ENCODE measurements at places on chromosomes 3 and 15.

DNA sequence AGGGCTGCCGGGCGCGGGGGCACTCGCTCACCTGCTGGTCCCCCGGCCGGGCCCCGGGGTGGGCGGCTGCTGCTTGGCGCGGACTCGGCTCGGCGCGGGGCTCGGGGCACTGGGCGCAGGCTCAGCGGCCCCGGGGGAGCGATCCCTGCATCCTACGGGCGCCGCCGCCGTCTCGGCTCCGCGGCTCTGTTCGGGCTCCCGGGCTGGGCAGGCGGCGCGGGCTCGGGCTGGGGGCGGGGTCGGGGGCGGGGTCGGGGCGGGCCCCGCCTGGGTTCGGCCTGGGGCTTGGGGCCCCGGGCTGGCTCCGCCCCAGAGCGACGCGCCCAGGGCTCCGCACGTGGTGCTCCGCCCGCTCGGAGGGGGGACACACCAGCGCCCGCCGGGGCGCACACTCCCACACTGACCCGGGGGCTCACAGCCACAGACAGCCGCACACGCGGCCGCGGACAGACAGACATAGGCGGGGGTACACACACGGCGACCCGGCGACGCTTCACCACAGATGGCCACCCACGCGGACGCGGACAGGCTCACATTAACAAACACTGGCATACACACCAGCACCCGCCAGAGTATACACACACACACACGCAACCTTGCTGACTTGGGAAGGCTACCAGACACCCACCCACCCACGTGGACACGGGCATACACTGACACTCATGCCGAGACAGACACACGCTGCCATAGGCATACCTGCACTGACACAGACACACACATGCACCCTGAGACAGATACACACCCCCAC lies at the start of gene SCN5A:
SCN5A (minus strand) TSS at position 188 of the 748 bp plus-strand sequence. CDS start 16,380 bp downstream, outside the sequence.
- H3K36me3 ChIP-seq: no peaks in the 10 kb centered on the region
- H3K27me3 ChIP-seq: peaks cover 10% of the 10 kb centered on the region
- H3K27ac ChIP-seq: no peak within 1 kb of the TSS
- peak within 1 kb of the TSS; percentile 91 for H3K4me3 ChIP-seq

DNA sequence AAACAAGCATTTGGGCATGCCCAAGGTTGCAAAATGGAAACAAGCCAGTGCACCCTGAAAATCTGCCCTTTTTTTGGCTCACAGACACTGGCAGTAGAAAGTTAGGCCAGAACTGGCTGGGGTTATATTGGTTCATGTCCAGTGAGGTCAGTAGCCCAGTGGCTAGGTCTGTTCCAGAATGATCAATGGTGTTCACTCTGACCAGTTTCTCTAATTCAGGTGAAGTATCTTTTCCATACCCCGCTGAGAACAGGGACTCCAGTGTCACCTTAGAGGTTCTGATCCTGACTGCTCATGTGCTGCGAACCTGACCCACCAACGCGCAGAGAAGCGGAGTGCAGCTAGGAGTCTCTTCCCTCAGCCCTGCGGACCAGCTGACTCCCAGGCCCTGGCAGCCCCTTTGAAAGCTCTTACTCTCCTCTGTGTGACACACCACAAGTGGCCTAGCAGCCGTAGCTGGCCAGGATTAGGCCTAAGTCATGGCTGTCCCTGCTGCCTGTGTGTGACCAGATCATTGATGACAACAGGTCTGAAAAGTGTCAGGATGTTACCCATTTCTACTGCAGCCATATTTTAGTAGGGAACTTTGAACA lies 123.5 kb downstream of the GHSR start:
- no peaks in the 10 kb centered on the region for H3K4me1 ChIP-seq
- H3K27ac ChIP-seq: no peak overlapping the region
- no peaks in the 10 kb centered on the region for H3K36me3 ChIP-seq
- H3K4me3 ChIP-seq: no peak overlapping the region
- no peak for DNase-seq

DNA sequence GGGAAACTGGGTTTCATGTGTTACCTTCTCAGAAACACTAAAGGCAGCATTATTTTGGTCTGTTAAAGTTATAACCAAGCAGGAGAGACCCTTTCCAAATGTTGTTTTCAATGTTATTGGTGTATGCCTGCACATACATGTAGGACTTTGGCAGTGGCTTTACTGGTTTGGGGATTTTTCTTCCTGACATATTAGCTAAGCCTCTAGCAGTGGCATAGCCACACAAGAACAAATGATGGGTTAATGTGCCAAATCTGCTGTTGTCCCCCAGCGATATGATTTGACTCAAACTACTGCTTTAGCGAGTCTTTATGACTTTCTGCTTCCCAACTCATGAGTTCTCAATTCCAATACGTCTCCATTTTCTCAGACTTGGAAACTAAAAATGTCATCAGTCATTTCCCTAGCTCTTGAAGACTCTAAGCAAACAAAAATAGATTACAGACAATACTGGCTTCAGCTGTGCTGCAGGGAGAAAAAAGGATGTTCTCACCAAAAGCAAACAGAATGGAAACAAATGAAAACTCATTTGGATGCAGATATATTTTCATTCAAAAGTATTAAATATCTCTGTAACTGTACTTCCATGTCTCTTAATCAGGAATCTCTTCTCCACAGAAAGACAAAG lies 29.6 kb downstream of the TPM1 start:
- H3K4me1 ChIP-seq: peaks cover 6% of the 10 kb centered on the region
- H3K27ac ChIP-seq: no peak overlapping the region
- no peak for DNase-seq
- H3K36me3 ChIP-seq: peaks cover 19% of the 10 kb centered on the region

DNA sequence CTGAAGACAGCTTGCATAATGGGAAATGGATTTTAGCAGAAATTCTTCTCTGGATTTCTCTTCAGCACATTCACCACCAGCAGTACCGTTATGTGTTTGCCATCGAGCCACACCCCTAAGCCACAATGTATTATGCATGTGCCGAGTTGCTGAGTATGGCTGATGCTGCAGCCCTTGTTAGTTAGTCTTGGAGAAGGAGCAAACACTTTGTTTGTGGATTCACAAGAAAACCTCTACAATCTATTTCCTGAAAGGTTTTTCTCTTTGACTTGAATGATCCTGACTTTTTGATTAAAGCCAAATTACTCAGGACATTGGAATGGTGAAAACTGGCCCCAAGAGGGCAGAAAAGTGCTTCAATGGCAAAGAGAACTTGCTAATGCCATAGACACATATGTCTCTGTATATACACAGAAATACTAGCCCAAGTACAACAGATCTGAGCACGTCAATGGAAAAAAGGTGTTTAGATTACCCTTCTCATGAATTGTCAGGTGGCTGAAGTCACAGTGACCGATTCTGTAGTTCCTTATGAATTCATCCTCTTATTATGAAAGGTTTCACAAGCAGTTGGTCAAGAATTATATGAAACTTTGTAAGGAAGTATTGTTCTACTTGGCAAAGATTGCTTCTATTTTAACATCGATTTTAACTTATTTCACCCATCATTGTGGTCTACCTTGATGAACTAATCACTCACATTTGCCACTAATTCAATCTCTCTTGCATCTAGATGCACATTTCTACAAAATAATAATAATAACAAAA lies 103.0 kb downstream of the P3H2 start:
- no peak overlapping the region for H3K4me3 ChIP-seq
- no peak for DNase-seq
- H3K36me3 ChIP-seq: no peaks in the 10 kb centered on the region
- peaks cover 4% of the 10 kb centered on the region for H3K4me1 ChIP-seq

GRCh38 chr15:78768096-78768495 lies 43.2 kb downstream of the ADAMTS7 start:
- H3K27ac ChIP-seq: no peak overlapping the region

DNA sequence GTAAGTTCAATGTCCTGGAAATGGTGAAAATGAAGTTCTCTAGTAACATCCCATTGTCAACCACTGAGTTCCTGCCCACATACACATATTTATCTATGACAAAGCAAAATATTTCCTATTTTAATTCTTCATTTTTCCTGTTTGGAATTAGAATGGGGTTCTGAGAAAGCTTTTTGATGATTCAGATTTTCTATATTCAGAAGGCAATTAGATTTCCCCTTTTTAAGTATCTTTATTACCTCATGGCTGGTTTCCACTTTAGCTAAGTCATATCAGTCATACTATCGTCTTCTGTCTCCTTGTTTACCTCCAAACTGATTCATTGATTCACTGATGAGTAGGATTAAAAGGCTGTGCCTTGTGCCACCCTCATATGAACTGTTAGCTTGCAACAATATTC lies 17.9 kb downstream of the ETFA start:
- H3K27me3 ChIP-seq: no peaks in the 10 kb centered on the region
- no peaks in the 10 kb centered on the region for H3K4me1 ChIP-seq
- DNase-seq: no peak
- H3K4me3 ChIP-seq: no peak overlapping the region

DNA sequence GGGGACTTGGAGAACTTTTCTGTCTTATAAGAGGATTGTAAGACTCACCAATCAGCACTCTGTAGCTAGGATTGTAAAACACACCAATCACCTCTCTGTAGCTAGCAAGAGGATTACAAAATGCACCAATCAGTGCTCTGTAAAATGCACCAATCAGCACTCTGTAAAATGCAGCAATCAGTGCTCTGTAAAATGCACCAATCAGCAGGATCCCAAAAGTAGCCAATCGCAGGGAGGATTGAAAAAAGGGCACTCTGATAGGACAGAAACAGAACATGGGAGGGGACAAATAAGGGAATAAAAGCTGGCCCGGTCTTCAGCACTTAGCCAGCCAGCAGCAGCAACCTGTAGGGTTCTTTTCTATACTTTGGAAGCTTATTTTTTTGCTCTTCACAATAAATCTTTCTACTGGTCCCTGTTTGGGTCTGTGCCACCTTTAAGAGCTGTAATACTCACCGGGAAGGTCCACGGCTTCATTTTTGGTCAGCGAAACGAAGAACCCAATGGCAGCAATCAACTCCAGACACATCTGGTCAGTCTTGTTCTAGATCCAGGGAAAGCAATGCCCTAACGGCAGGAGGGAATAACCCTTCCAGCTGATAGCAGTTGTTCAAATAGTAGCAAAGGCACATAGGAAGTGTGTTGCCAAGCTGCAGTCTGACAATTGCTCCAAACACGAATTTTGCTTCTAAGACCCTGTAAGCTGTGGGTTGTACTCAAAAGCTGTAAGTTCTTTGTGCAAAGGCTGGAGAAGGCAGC lies 135.6 kb downstream of the TJP1 start:
- no peak overlapping the region for H3K27ac ChIP-seq
- no peak for DNase-seq
- 0 out of 2 replicates have a peak, but pooled peaks cover 2% of the 10 kb centered on the region for H3K4me1 ChIP-seq
- H3K4me3 ChIP-seq: no peak overlapping the region

GRCh38 chr3:126464494-126464893 lies 11.2 kb downstream of the ZXDC start:
- H3K27me3 ChIP-seq: no peaks in the 10 kb centered on the region
- H3K4me1 ChIP-seq: no peaks in the 10 kb centered on the region
- H3K4me3 ChIP-seq: no peak overlapping the region
- H3K36me3 ChIP-seq: peaks cover 49% of the 10 kb centered on the region
- H3K27ac ChIP-seq: no peak overlapping the region
- no peak for DNase-seq

DNA sequence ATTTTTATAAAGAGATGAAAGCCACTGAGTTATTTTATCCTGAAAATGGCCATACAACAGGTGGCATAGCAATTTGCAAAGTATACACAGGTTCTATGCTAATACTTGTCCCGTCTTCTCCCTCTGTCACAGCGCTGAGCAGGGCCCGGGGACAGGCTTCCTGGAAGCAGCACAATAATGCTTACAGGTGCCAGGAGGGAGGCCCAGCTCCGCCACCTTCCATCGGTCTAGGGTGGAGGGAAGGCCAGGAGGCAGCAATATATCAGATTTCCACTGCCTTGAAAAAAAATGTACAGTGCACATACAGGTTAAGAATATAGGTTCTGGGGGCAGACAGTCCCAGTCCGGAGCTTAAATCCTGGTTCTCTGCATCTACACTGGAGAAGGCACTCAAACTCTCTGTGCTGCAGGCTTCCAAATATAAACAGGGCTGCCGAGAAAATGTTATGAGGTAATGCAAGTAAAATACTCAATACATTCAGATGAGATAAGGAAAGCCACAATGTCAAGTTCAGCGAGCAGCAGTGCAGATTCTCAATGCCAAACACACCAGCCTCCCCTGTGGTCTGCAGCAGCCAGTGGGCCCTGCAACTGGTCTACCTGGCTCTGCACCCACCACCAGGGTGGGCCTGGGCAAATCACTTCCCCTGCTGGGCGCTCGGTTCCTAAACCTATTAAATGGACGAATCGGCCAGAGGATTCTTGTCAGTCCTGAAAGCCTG lies 189.6 kb downstream of the XXYLT1 start:
- H3K4me3 ChIP-seq: no peak overlapping the region
- H3K36me3 ChIP-seq: no peaks in the 10 kb centered on the region
- H3K27ac ChIP-seq: no peak overlapping the region

Measured in iPS DF 6.9 (cell line).